ENCODE measurements at places on chromosomes 7 and 10.

DNA sequence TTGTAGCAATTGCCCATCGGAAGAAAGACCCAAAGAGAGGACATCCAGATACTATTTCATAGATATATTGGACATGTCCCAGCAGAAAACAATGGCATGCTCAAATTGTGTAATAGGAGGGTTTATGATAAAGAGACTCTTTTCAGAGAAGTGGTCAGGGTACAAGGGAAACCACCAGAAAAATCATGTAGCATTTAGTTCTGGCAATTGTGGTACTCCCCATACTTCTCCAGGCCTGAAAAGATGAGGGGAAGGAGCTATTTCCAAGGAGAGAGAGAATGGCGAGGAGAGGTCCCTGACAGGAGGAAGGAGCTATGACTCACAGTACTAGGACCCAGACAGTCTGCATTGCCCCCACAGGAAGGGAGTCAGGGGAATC lies 68.4 kb upstream of the ADO start:
- DNase-seq: no peak

DNA sequence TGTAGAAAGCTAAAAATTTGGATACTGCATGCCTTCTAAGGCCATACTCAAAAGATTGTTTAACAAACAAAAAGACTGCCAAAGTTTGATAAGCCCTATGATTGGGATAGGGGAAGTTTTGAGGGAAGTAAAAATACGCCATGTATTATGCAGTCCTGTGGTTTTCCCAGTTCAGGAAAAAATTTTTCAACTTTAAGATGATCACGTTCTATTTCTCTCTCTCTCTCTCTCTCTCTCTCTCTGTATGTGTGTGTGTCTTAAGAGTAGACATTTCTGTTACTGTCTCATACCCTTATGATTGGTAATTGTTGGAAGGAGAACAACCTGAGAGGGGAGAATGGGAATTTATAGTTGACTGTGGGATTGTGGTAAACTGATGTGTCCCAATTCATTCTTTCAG lies 69.1 kb upstream of the CYP26C1 start:
- no peak for DNase-seq

DNA sequence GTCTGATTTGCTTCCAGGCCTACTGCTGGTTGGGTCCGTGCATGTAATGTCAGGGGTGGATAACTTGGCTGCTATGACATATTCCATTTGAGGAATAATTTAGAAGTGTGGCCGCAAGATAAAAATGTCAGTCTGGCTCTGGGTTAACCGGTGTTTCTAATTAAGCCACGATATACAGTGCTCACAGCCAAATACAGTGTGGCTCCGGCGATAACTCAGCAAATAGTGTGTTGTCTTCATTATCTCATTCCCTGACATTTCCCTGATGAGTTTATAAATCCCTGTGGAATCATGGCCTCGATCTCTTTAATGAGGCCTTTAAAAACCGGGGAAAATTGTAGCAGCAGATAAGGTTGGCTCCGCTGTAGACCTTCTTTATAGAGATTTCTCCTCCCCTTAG lies 1125.0 kb downstream of the TYW1 start:
- no peak for DNase-seq

DNA sequence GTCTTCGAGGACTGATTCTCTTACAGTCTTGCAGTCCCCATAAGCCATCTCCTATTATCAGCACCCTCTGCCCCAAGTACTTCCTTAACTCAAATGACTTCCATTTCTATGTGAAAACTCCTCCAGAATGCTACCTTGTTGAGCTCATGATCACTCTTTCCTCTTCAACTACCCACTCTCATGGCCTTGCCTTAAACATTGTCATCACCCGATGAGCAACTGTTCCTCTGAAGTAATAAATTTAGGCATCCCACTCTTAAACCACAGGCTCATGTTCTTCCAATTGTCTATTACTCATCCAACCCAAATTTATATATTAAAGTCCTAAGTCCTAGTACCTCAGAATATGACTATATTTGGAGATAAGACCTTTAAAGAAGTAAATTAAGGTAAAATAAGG lies 152.9 kb downstream of the C1GALT1 start:
- DNase-seq: no peak

DNA sequence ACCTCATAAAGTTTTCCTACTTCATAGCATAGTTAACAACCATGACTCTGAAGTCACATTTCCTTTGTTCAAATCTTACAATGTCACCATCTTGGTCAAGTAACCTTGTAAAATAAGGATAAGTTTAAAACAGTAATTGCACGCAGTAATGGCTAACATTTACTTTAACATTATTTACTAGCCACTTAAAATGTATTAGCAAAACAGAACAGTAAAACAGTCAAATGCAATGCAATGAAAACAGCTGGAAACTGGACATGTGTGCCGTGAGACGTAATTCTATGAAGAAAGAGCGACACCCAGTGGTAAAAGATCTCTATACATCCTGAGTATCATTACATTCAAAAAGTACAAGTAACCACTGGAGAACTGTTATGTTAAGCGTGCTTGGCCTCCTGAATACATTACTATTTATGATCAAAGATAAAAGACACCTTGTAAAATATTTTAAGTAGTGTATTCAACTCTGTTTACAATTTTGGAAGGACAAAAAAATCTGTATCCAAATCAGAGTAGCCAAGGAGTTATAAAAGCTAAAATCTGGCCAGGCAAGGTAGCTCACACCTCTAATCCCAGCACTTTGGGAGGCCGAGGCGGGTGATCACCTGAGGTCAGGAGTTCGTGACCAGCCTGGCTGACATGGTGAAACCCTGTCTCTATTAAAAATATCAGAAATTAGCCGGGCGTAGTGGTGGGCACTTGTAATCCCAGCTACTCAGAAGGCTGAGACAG lies 27.2 kb downstream of the ATE1 start:
- no peak for DNase-seq

- no peak for DNase-seq
These were observed 89.9 kb downstream of the CDH23 start for GRCh38 chr10:71486484-71487114.

DNA sequence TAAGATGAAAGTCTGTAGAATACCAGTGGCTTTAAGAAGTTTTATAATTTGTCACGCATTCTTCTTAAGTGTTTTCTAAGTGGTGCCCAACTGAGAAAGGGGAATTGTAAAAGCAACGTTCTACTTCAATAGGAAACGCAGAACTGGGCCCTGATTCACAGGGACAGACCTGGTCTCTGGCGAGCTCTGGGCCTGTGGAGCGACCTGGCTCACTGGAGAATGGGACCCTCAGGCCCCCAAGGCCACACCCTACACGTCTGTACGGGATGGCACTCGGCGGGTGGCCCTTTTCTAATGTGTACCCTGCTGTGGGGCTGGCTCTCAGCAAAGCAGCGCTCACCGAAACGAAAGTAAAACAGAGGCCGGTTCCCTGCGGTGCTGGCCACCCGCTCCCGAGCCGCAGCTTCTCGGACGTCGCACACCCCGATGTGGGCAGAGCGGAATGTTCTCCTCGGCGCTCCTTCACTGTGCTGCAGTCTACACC lies 205.0 kb downstream of the DIP2C start:
- DNase-seq: no peak

- DNase-seq: no peak
These were observed 63.4 kb downstream of the DAGLB start for GRCh38 chr7:6384327-6384726.

DNA sequence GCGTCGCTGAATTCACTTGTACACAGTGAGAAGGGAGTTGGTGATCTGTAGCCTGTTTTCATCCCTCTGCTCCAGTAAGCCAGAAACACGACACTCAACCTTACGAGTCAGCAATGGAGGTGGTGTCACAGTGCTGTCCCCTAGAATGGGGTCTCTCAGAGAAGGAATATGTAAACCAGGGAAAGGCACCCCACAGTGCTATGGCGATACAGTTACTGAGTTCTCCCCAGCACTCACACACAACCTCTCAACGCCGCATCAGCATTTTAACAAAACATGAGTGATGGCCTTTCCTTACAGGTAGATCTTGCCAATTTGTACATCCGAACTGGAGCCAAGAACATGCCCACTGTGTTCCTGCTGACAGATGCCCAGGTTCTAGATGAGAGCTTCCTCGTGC lies 196.3 kb downstream of the CDCA7L start:
- no peak for DNase-seq

DNA sequence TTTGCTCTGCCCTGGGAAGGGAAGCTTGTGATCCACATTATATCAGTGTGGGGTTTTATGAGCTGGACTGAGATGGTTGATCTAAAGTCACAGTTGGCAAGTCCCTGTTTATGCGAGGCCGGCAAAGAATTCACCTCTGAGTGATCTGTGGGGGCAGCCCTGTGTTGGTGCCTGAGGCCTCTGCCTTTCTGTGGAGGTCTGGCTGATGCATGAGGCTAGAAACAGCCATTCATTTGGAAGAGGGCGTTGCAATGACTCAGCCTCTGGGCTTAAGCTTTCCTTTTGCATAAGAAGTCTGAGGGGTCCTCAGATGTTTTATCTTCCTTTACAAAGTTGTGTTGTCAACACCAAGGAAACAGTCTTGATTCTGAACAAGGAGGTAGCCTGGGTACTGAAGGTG lies 126.9 kb downstream of the MGMT start:
- no peak for DNase-seq

DNA sequence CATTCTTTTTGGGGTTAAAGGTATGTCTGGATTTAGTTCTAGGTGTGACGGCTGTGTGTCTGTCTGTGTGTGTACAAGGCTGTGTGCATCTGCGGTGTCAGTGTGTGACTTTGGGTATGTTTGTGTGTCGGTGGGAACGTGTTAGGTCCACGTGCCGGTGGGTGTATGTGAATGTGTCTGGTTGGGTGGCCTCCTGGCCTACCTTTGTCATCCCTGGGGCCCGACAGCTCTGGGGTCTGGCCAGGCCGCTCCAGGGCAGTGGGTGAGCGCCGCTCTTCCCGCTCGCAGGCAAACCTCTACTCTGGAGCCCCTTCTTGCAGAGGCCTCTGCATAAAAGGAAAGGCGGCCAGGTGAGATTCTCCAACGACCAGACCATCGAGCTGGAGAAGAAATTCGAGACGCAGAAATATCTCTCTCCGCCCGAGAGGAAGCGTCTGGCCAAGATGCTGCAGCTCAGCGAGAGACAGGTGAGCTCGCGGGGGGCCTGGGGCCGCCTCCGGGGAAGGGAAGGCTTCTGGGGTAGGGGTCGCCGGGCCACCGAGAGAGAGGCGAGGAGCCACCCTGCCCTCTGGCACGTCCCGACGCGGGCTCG lies 2.4 kb downstream of the HHEX start:
- DNase-seq: no peak

DNA sequence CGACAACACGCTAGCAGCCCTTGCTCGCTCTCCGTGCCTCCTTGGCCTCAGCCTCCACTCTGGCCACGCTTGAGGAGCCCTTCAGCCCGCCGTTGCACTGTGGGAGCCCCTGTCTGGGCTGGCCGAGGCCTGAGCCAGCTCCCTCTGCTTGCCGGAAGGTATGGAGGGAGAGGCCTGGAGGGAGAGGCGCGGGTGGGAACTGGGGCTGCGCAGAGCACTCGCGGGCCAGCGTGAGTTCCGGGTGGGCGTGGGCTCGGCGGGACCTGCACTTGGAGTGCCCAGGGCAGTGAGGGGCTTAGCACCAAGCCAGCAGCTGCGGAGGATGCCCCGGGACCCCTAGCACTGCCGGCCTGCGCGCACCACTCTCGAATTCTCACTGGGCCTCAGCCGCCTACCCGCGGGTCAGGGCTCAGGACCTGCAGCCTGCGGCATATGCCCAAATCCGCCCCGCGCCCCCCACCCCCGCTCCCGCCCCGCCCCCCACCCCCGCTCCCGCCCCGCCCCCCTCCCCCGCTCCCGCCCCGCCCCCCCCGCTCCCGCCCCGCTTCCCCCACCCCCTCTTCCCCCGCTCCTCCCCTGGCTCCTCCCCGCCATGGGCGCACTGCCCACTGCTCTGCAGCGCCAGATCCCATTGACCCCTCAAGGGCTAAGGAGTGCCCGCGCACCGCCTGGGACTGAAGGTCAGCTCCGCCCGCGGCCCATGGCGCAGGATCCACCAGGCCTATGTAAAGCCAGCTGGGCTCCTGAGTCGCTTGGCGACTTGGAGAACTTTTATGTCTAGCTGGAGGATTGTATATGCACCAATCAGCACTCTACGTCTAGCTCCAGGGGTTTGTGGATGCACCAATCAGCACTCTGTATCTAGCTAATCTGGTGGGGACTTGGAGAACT lies 15.9 kb upstream of the ACBD5 start:
- no peak for DNase-seq

DNA sequence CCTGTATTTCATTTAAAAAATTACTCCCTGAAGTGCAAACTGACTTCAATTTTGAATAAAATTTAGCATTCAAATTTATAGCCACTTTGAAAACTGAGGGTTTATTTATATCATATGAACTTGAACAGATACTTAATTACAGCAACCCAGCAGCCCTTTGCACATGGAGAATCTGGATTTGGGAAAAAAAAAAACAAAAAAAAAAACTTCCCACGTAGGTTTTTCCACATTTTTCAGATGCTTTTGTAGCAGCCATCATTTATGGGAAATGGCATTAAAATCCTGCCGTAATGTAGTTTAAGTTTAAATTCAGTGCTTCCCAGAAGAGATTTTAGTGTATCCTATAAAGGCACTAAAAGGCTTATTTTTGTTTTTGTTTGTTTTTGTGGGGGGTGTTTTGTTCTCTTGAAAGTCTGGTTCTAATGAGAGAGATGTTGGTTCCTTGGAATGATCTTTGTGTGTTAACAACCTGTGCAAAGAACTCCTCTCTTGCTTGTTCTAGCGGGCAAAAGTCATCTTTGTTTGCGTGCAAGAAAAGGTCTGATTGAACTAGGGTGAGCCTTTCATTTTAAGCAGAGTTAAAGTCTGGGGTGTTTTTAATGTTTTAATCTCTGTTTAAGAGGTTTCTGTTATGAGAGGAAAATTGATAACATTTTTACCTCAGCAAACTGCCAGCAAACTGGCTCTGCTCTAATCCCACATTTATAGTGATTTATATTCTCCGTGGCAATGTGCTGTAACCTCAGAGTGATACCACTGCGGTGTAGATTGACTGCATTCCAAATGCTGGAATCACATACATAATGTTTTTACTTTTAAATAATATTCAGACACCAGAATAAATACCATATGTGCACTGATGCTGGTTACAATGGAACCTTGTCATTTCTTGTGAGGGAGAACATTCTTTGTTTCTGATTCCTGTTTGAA lies 105.5 kb downstream of the WNT2 start:
- no peak for DNase-seq

GRCh38 chr10:122029499-122030199 lies 40.7 kb downstream of the TACC2 start:
- no peak for DNase-seq

DNA sequence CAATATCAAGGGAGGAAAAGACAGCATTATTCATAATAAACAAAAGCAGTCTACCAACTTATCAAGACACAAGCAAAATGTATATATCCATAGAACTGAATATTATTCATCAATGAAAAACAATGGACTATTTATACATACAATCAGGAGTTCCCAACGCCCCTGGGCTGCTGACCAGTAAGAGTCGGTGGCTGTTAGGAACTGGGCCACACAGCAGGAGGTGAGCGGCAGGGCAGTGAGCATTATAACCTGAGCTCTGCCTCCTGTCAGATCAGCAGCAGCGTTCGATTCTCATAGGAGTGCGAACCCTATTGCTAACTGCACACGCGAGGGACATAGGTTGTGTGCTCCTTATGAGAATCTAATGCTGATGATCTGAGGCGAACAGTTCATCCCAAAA lies 71.7 kb upstream of the GPR22 start:
- no peak for DNase-seq

- peak; percentile 45 for DNase-seq
These were observed 99.2 kb downstream of the GRK5 start for GRCh38 chr10:119306514-119306951.

GRCh38 chr7:125828153-125828700 lies 898.6 kb upstream of the POT1 start:
- DNase-seq: no peak

GRCh38 chr7:2542916-2543871 lies 12.1 kb downstream of the BRAT1 start:
- DNase-seq: no peak

GRCh38 chr7:2919256-2919655 lies 75.1 kb upstream of the GNA12 start:
- no peak for DNase-seq
